Stimulated activated CD8-positive, alpha-beta memory T cell treated with anti-CD3 and anti-CD28 coated beads, Interleukin-2, amount 100 ng/mL, for 1 hour (primary cell): ENCODE measurements at places on chromosomes 6 and 20.

DNA sequence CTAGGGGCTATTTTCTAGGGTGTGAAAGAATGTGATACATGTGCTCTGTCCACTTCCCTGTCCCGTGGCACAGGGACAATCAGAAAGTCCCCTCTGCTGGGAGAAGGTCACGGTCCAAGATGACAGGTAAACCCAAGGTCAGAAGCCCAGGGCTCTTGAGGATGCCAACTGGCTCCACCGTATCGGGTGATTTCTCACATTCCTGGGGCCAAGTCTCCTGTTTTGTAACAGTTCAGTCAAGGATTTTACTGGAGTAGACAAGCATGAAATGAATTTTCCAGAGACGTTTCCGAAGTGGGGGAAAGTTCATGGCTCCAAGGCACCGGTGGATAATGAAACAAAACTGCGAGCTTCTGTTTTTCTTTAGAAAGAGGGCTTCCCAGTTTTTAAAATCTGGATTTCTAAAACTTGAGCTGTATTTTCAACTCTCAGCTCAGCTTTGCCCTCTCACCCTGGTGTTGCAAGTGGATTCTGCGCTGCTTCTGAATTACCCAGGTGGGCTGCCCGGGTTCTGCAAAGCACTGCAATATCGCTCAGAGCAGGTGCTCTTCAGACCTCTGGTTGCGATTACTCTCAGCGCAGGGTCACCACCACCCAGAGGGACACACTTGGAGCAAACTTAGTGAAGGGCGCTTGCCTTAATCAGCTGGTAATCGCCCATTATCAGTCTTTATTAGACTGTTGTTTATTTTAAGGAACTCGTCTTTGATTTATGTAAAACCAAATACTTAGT is 64.4 kb upstream of the TMEM170B start:
- DNase-seq = no peak

DNA sequence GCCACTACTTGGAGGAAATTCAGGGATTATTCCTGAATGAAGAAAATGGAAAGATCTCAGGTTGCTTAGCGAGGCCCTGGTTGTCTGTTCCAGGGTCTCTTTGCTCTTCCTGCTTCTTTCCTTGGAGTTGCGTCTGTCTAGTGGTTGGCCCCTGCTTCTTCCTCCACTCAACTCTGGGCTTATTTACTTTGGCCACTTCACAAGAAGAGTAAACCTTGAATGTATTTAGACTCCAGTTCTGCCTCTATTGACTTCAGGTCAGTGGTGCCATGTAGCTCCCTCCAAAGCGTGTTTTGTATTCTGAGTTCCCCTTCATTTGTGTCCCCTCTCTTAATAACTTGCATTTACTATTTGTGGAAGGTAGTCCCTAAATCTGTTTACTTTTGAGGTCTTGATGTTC is 456.5 kb downstream of the UTRN start:
- DNase-seq = no peak

DNA sequence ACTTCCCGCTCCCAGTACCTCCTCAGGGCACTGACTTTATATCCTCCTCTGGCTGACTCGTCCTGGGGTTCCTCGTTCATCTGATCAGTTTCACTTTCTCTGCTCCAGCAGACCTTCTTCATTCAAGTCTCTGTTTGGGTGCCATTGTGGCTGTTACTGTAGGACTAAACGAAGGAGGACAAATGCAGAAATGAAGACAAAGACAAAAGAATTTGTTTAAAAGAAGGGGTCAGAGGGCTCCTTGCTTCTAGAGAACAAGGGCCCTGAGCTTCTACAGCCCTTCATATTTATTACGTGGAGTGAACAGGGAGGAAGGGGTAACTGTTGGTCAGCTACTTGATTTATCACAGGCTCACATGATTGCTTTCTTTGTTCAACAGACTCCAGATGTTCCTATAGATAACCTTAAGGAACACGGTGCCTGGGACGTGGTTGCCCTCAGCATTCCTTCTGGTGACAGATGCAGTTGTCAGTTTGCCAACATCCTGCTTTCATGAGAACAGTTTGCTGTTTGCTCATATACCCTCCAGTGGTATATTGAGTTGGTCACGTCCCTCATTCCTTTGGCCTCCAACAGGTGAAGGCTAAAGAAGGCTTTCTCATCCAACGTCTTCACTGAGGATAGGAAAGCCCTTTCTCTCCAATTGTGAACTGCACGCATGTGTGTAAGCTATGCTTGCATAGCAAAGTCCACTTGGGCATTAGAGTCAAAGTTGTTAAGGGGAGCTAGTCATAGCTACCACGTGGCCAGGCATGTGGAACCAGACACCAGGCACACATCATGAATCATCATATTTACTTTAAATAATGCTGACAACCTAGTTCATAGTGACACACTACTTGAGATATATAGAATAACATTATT is 69.1 kb upstream of the BTN3A2 start:
- no peak for DNase-seq

DNA sequence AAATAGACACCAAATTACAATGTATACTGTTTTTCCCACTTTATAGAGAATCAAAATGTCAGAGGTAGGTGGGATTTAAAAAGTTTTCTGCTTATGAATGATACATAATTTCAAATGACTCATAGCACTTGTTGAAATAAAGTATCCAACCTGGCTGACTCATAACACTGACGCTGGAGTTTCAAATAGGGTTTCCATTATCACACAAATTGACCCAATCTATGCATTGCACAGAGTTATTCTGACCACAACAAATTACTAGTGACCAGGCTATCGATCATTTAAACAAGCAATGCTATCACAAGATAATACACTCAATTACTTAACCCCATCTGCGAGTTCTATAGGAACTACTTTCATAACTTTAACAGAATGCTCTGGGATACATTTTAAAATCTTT is 31.9 kb upstream of the PRELID3B start:
- DNase-seq = no peak

GRCh38 chr6:73180076-73180738 is 45.1 kb downstream of the KHDC1L start:
- no peak for DNase-seq

DNA sequence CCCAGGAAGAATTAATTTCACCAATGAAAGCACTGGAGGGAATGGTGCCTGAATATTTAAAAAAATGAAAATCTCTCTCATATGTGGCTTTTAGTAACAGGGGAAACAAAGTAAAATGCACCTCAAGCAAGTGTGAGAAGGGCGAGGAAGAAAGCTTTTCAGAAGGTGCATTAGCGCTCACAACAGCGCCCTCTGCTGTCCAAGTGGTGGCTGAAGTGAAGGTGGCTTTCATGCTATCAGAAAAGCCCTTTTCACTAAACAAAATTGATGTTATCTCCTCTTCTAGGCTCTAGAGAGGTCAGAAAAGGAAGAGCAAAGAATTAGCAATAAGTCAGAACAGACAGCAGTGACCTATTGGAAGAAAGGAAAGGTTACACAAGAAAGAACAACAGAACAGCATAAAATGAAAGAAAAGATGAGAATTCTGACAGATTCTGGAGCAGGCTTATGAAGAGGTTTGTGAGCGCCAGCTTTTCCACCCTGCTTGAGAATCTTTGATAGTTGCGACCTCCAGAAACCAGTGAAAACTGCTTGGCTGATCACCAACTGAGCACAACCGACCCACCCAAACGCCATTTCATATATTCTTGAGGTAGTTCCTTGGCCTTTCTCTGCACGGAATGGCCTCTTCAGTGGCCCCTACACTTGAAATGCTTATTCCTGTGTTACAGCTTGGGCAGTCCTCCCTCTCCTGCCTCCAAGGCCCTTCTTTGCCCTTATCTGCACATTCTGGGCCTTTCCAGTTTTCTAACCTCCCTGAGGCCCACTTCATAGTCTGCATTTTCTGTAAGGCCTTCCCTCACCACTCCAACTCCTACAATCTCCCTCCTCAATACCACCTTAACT is 45.3 kb downstream of the SMLR1 start:
- peak; percentile 33 for DNase-seq

DNA sequence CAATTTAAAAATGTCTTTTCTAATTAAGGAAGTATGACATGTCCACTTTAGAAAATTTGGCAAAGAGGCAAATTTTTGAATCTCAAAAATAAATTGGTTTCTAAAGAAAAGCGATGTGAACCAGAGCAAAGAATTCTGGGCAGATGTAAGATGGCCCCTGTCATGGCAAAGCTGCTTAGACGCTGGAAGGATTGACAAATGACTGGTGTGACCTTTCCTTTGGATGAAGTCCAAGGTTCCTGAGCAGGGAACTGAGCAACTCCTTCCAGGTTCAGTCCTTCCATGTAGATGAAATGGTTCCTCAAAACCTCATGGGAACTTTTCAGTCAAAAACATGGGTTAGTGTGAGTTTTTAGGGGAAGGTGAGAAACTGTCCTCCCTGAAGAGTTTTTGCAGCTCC is 25.1 kb downstream of the BRPF3 start:
- no peak for DNase-seq

DNA sequence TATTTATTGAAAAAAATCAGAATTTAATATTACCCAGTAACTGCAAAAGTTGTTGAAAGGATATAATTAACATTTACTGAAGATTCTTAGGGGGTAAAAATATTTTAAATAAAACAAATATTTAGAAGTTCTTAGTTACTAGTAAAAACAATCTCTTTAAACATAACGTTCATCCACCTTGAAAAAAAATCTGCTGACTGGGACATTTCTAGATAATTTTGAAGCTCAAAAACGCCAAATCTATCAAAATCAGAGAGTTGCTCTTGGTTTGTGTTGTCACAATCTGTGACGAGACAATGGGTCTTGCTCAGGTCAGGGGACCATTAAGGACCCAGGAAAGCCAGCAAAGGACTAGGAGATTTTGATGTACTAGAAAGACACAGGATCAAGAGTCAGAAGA is 177.0 kb downstream of the BACH2 start:
- no peak for DNase-seq

- no peak for DNase-seq
Observed at GRCh38 chr20:43408848-43409576, 48.7 kb upstream of the SRSF6 start.

DNA sequence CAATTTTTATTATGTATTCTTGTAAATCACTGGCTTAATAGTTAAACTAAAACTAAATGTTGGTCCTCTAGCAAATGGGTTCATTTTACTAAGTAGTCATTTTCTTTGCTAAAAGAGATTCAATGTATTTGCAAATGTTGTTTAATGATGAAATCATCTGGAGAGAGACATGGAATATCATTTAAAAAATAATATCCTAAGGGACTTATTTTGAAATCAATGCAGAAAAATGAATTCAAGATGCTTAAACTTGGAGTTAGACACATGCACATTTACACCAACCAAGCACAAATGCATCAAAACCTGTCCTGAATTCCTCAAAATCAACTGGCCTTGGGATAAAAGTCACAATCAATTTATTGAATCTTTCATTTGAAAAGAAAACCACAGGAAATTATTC is 165.0 kb upstream of the RNF217 start:
- no peak for DNase-seq

DNA sequence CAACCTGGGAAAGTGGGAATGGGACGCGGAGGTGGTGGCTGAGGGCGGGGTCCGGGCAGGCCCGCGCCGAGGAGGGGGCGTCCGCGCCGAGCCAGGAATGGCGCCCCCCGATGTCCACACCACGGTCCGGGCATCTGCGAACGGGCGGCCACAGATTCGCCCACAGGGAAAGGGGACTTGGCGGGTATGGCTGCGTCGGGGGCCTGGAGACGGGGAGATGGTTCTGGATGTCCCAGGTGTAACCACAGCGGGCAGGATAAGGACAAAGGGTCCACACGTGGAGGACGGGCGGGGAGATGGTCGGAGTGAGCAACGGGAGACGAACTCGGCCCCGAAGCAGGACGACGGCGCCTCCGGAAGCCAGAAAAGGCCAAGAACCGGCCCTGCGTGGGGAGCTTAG is 124.6 kb downstream of the WDR27 start:
- DNase-seq = no peak

DNA sequence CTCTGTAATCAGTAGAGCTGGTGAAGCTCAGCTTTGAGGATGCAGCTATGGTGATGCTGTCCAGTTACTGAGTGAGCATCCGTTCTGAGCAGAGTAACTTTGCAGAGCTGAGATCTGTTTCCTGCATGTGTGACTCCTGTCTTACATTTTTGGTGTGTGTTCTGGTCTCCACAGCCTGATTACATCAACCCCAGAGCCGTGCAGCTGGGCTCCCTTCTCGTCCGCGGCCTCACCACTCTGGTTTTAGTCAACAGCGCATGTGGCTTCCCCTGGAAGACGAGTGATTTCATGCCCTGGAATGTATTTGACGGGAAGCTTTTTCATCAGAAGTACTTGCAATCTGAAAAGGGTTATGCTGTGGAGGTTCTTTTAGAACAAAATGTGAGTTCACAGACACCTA is 81.6 kb downstream of the FAM120B start:
- DNase-seq = no peak
